Endothelial cell of umbilical vein (primary cell): ENCODE measurements at places on chromosomes 11 and 22.
A peak's percentile ranks its signal among the peaks of the same experiment; 100 is the strongest.

- DNase-seq: no peak
Measured at GRCh38 chr11:86204356-86204755, 40.2 kb upstream of the EED start.

- peak; percentile 56 for DNase-seq
Measured at GRCh38 chr11:122863704-122864326, 18.7 kb upstream of the JHY start.

- no peak for DNase-seq
Measured at GRCh38 chr11:120197251-120197891, 13.5 kb upstream of the OAF start.

DNA sequence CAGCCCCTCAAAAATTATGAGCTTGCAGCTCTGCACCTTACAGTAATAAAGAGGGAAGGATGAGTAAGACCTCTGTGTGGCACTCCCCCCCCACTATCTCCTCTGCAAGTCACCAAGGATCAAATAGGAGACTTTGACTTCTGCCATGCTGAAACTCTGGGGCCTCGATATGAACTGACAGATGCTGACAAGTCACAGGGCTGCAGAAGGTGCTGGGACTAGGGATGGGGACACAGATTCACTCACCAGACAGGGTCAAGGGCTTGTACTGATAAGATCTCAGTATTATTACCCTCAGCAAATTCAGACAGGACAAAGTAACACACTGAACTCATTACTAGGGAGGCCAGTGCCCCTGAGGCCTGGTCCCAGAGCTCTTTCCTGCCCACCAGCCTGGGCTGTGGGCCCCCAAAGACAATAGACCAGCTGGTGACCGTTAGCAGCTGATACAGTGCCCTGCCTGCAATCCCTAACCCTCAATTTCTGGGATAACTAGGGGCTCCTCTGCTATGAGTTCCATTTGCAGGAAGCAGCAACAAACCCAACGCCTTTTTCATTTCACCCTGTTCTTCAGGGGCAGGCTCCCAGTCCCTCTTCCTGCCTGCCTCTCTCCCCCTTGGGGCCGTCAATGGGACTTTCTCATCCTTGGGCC lies 20.1 kb downstream of the TMPRSS13 start:
- DNase-seq: no peak

- peak; percentile 40 for DNase-seq
Measured at GRCh38 chr22:46150034-46150654, at the start of gene PPARA. PPARA (plus strand) TSS chr22:46150526; CDS start chr22:46198384, 47,858 bp downstream.

DNA sequence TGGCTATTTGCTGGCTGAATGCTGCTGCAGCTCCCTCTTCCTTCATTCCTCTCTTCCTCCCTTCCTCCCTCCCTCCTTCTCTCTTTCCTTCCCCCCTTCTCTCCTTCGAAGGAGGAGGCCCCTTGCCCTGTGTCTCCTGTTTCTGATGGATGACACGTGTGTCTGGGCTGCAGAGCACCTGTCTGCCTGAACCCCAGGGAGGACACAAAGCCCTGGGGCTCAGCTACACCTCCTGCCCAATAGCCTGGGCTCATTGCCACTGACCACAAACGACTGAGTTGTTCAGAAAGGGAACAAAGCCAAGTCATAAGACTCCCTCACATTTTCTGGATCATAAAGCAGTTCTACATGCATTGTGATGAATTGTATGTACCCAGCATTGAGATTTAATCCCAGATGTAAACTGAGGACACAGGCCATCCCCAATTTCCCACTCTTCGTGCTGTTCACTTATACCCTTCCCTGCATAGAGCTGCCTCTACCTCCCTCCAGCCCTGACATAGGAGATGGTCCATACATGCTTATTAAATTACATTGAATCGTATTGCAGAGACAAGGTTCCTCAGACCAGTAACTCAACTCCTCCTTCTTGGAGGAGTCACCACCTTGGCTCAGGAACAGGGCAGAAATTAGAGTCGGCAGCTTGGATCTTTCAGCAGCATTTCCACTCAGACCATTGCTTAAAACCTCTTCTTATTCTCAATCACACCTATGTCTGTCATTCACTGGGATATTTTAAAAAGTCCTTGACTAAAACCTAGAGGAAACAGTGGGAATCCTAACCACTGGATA lies 1.2 kb downstream of the CSRP3 start:
- peak; percentile 63 for DNase-seq

DNA sequence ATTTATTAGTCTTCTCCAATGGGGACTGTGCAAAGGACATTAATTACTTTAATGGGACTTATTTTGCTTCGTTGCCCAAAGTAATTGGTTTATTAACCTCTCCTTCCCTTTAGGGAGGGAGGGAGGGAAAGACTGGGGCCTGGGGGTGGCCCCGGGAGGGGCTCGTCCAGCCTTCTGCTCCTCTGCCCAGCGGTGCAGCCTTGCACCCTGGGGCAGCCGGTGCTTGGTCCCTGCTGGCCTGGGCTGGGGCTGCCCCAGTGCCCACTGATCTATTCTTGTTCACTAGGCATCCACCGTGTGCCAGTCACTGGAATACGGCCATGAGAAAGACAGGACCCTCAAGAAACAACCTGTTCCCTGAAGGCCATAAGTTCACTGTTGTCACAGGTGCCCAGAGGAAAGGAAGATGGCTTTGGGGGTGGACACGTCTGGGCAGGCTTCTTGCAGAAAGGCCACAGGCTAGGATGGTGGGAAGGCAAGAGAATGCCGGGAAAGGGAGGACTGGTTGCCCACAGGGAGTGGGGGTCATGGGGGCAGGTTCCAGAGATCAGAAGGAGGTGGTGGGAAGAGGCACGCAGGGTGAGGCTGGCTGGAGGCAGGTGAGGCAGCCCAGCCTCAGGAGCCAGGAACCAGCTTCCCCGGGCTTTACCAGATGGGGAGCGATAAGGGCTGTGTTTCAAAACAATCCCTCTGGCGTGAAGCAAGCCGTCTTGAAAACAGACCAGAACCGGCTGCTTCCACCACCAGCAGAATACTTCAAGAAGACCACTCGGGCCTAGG lies 47.6 kb upstream of the KCNQ1OT1 start:
- no peak for DNase-seq

DNA sequence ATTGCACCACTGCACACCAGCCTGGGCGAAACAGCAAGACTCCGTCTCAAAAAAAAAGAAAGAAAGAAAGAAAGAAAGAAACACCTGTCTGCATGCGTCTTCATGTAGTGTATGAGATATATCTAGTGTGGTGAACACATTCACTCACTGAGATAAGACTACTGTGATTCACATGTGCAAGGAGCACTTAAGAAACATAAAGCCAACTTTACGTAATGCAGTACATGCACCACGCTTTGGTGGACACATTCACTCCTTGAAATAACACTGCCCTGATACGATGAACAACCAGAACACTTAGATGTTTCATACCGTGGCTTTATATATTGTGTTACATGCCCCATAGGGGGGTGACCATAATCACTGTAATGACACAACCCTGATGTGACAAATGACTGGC lies 96.0 kb downstream of the MICAL3 start:
- no peak for DNase-seq

GRCh38 chr11:114483929-114484328 lies 44.7 kb downstream of the REXO2 start:
- no peak for DNase-seq

DNA sequence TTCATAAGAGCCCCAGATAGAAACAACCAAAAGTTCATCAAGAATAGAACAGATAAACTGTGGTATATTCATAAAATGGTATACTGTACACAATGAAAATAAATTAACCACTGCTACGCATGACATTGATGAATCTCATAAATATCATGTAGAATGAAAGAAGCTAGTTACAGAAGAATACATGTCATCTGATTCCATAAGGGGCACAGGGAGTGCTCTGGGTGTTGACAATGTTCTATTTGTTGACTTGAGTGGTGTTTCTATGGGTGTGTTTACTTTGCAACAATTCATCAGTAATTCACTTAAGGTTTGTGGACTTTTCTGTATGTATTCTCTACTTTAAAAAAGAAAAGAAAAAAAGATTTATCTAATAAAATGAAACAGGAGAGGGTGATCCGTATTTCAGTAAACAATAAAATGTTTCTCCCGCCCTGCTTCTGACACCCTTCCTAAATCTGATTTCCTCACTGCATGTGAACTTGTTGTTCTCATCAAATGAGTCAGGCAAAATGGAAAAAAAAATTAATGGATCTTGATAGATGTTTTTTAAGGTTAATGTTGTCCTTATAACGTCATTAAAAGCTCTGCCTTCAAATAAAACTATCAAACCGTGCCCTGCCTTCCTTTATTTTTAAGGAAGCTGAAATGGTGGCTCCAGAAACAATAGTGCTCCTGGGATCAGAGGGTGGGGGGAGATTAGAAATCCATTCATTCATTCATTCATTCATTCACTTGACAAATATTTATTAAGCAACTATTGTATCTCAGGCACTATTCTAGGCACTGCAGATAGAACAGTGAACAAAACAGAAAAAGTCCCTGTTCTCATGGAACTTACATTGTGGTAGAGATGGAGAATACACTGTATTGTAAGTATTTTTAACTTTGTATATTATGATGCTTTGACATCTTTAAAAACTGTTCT lies 77.2 kb upstream of the CD44 start:
- no peak for DNase-seq

DNA sequence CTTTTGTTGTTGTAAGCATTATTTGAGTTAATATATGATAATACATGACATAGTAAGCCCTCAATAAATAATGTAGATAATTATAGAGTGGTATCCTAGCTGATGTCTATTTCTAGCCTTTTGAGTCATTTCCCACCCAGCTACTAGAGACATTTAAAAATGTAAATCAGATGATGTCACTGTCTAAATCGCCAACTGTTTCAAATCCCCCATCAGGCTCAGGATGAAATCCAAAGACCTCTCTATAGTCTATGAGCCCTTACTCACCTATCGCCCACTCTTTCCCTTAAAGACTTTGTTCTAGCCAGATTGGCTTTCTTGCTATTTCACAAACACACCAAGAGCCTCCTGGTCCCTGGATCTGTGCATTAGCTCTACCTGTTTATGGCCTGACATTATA lies 135.4 kb upstream of the PLET1 start:
- no peak for DNase-seq

GRCh38 chr22:39613549-39613921 lies 43.0 kb downstream of the CACNA1I start:
- no peak for DNase-seq

DNA sequence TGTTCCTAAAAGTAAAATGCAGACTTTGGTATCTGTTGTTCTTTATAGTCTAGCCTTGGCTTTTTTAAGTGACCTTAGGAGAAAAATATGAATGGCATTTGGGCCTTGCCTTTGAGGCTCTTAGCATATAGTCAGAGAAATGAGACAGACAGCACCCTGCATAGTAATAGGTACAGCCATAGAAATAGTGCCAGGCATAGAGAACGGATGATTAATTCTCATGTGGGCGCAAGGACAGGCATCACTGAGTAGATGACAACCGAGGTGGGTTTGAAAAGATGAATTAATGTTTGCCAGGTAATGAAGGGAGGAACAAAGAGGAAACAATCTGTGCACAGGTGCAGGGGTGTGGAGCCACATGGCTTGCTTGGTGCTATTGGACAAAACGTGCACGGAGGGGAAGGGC lies 90.5 kb downstream of the BMAL1 start:
- DNase-seq: no peak

GRCh38 chr11:1825039-1825740 lies 9.6 kb upstream of the SYT8 start:
- no peak for DNase-seq

GRCh38 chr11:2709429-2709828 lies 9.6 kb upstream of the KCNQ1OT1 start:
- DNase-seq: no peak
